ENCODE measurements at places on chromosomes 5 and 9.
A peak's percentile ranks its signal among the peaks of the same experiment; 100 is the strongest.

- no peak for DNase-seq
Observed at GRCh38 chr9:108743416-108743815, 112.4 kb downstream of the ACTL7B start.

- DNase-seq = no peak
Observed at GRCh38 chr5:143573568-143574170, 170.2 kb upstream of the NR3C1 start.

DNA sequence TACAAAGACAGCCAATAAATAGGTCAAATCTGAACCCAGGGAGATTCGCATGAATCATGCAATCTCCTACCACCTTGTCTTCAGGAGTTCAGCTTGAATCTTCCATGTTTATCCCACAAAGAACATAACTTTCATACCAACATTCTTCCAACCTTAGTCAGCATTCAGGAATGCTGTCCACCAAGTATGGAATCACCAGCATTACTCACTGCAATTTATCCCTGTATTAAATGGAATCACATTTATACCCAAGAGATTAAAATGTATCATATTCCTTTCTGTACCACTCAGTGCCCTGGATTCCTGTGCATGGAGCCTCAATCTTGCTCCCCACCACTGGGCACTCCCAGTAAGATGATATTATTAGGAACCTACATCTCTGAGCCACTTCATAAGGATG lies 162.6 kb downstream of the GLIS3 start:
- peak; percentile 89 for DNase-seq

GRCh38 chr5:120545951-120546350 lies 81.9 kb downstream of the PRR16 start:
- DNase-seq = no peak

DNA sequence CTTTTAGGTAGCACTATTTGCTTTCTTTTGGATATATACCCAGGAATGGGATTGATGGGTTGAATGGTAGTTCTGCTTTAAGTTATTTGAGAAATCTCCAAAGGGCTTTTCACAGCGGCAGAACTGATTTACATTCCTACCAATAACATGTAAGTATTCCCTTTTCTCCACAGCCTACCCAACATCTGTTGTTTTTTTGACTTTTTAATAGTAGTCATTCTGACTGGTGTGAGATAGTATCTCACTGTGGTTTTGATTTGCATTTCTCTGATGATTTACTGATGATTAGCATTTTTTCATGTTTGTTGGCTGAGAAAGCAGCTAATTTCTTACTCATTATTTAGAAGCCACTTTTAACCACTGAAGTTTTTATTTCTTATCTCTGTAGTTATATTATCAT lies 221.1 kb upstream of the ACTBL2 start:
- no peak for DNase-seq

- no peak for DNase-seq
Observed at GRCh38 chr9:81829195-81829882, 98.9 kb upstream of the SPATA31D4 start.

DNA sequence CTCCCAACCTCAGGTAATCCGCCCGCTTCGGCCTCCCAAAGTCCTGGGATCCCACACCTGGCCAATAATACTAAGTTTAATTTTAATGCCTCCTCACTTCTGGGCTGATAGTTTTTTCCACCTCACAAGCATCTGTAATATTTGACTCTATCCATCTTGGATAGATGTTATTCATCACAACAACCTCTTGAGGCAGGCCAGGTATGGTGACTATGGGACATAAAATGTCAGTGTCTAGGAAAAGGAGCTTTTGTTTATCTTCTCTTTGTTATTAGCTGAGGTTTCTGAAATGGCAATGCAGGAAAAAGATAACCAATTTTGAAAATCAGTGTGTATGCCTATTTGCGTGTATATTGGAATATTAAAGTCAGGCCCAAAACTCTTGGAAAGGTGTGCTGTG lies 1.2 kb upstream of the CCDC69 start:
- no peak for DNase-seq

- DNase-seq = no peak
Observed at GRCh38 chr9:126448865-126449577, 122.4 kb downstream of the MVB12B start.

- peak; percentile 57 for DNase-seq
Observed at GRCh38 chr9:22052376-22052945, 43.4 kb upstream of the CDKN2B start.

GRCh38 chr5:108212775-108213346 lies 169.0 kb downstream of the FBXL17 start:
- DNase-seq = no peak

GRCh38 chr9:109355564-109356297 lies 34.9 kb upstream of the EPB41L4B start:
- DNase-seq = no peak

DNA sequence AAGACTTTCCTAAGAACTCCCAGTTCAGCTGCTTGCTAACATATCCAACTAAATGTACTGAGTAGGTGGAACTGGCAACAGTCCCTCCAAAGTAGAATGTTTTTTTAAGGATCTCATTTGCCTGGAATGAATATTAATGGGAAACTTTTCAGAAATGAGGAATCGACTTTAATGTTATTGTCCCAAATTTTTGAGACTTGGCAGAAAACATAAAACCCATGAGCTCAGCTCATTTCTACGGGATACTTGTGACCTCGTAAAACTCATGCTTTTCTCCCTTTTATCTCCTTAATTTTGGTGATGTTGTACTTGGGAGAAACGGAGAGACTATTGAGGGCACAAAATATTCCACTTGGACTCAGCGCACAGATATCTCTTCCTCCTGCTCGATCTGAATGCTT lies 296.8 kb downstream of the EBF1 start:
- peak; percentile 32 for DNase-seq

DNA sequence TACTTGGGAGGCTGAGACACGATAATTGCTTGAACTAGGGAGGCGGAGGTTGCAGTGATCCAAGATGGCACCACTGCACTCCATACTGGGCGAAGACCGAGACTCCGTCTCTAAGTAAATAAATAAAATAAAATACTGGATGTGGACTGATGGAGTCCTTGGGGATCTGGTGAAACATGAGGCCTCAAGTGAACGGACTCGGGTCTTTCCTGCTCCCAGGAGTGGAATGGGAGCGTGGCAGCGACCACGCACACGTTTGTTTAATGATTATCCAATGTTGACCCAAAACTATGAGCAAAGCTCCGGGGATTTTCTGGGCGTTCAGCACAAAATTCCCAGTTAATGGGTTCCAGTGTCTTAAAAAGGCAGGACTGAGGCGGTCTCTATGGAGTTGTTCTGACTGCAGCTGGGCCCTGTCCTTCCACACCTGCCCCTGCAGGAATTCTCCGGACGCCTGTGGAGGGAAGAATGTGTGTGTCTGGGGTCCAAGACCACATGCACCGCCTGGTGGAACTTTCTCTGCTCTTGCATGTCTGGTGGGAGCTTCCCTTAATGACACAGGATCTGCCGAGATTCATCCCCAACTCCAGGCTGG lies 26.6 kb downstream of the NEK6 start:
- DNase-seq = no peak

- DNase-seq = no peak
Observed at GRCh38 chr9:31251386-31251785, 1133.1 kb upstream of the ACO1 start.

DNA sequence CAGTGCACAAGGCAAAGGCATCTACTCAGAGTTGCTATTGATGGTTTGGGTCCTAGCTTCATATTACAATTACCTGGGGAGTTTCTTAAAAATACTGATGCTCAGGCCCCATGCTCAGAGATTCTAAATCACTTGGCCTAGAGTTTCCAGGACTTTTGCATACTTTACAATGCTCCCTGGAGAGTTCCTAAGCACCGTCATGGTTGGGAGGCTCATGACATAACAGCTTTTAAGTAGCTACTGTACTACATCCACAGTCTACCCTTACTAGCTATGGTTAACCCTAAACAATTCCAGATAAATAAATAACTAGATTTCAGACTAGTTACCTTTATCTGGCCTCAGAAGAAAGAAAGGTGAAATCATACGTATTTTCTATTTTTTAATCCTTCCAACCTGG lies 414.4 kb downstream of the PDE4D start:
- no peak for DNase-seq

GRCh38 chr5:119400245-119400644 lies 44.4 kb downstream of the TNFAIP8 start:
- DNase-seq = no peak

- DNase-seq = no peak
Observed at GRCh38 chr5:108266242-108266641, 115.7 kb downstream of the FBXL17 start.

DNA sequence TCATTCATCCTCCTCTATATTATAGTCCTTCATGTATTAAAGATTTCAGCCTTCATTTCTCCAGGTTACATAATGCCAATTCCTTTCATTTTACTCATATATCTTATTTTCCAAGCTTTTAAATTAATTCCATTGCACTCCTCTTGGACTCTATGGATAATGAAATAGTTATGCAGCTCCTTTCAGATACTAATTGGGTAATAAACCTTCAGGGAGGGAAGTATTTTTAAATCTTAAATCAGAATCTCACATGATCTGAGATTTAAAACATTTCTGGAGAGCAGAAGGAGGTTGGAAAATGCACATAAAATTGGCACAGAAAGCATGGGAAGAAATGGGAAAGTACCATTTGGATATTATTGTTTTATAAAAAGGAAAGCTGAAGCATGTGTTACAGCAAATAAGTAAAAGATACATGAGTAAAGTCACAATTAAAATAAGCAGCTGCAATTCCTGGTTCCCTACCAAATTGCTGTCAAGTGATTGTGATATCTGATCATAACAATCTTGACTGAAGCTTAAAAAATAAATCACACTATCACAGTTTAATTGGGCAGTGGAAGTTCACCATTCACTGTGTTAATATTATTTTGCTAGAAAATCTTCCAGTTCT lies 257.9 kb upstream of the NREP start:
- DNase-seq = no peak

GRCh38 chr9:37996819-37997217 lies 72.2 kb downstream of the SHB start:
- no peak for DNase-seq

- DNase-seq = no peak
Observed at GRCh38 chr5:8538821-8539220, 669.9 kb downstream of the MTRR start.

- no peak for DNase-seq
Observed at GRCh38 chr5:126469536-126470316, 46.5 kb downstream of the GRAMD2B start.

GRCh38 chr5:5139777-5140478 lies at the start of gene ADAMTS16:
TSS of gene ADAMTS16 (plus strand) at chr5:5140330. CDS start at chr5:5140468, 138 bp downstream.
- DNase-seq = no peak

DNA sequence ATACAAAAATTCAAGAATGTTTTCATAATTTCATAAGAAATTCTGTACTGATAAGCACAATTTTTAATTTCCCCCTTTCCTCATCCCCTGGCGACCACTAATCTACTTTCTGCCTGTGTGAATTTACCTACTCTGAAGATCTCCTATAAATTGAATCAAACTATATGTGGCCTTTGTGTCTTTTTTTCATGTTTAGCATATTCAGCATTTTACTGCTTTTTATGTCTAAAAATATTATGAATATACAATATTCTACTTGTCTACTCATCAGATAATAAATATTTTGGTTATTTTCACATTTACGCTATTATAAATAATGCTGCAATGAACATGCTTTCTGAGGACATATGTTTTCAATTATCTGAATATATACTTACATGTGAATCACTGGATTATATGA lies 144.8 kb downstream of the CYLC2 start:
- no peak for DNase-seq
